Fibroblast of skin of left biceps (primary cell): ENCODE measurements at places on chromosomes 16 and 17.

GRCh38 chr17:13067629-13068303, 49.9 kb upstream of the ELAC2 start:
- DNase-seq, result no peak

DNA sequence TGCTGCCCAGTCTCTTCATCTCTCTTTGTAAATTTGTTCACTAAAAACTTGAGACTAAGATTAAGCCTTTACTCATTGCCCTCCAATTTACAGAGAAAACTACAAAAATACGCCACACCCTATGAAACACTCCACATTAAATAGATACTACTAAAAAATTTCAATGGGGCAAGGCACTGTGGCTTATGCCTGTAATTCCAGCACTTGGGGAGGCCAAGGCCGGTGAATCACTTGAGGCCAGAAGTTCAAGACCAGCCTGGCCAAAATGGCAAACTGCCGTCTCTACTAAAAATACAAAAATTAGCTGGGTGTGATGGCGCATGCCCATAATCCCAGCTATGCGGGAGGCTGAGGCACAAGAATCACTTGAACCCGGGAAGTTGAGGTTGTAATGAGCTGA, 3.8 kb downstream of the UBE2O start:
- DNase-seq, result no peak

DNA sequence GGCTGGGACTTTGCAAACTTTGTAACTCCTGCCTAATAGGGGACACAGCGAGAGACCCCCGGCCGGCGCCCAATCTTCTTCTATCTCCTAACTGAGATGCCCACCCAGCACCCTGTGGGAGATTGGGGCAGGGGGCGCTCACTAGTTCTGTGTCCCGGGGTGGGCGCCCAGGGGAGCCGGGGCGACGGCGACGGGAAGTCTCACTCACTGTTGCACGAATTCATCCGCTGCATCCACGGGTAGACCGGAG, 3.9 kb upstream of the HOXB5 start:
- no peak for DNase-seq

DNA sequence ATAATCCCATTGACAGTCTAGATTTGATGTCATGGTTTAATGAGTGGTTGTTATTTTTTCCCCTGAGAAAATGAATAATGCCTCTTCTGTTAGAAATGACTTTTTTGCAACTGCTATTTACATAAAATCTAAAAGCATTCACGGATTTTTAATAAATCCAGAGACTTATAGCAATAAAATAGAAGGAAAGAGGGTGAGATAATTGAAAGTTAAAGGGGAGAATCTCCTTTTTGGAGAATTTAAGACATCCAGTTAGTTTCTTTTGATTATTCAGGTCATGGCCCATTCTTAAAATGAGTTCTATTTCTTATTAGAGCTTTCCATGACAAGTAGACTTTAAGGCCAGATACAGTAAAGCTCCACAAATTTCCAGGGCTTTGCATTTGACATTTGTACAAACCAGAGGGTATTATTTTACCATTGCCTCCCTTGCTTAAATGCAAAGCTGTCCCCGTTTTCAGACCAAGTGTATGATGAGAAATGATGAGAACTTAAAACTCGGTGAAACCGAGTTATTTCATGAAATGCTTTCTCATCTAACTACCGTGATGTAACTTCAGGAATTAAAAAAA, 789.0 kb upstream of the SOX9 start:
- DNase-seq, result no peak

GRCh38 chr16:88886420-88886844, 20.0 kb upstream of the PABPN1L start:
- DNase-seq, result no peak

DNA sequence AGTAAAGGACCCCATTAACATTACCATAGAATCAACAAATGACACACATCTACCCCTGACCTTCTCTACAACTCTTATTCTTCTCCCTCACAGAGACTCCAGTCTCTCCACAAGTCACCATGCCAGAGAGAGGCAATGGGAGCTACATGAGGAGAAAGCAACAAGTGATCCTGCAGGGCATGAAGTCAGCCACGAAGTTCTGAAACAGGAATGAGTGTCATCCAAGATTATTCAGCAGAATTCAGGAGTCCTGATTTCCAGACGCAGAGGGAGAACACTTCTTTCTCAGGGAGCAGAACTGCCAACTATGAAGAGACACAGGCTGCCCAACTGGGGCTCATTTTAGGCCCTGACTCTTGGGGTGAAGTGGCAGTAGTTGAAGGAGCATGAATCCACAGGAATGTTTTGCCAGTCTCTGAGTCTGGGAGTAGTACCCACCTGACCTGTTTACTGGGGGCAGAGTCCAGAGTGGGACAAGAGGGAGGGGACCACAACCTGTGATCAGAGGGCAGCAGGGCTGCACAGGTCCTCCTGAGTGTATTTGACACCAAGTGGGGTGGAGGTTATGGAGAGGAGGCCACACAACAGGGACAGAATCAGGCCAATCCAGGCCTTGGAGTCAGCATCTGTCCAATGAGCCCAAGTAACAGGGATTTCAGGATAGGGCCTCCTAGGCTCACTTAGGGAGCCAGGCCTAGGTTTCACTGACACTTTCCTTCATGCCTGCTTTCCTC, 2.4 kb upstream of the MTMR4 start:
- DNase-seq, result no peak

DNA sequence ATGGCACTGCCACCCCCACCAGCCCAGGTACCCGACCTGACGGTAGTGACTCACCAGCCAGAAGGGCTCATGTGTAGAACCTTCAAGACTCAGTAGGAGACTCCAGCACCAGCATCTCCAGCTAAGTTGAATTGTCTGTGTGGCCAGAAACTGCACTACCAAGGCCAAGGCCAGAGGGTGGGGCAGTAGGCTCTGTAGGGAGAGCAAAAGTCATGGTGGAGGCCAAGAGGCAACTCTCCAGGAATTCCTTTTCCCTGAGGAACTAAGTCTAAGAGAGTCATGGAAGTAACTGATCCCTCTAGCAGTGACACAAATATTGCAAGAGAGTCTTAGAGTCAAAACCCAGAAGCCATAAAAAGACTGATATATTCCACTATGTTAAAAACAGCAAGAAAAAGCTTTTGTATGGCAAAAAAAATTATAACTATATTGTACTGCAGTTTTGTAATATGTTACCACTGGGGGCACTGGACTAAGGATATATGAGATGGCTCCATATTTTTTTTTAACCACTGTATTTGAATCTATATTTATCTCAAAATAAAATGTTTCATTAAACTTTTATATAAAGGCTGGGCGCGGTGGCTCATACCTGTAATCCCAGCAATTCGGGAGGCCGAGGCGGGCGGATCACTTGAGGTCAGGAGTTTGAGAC, 30.2 kb upstream of the GUCY2D start:
- DNase-seq, result no peak

DNA sequence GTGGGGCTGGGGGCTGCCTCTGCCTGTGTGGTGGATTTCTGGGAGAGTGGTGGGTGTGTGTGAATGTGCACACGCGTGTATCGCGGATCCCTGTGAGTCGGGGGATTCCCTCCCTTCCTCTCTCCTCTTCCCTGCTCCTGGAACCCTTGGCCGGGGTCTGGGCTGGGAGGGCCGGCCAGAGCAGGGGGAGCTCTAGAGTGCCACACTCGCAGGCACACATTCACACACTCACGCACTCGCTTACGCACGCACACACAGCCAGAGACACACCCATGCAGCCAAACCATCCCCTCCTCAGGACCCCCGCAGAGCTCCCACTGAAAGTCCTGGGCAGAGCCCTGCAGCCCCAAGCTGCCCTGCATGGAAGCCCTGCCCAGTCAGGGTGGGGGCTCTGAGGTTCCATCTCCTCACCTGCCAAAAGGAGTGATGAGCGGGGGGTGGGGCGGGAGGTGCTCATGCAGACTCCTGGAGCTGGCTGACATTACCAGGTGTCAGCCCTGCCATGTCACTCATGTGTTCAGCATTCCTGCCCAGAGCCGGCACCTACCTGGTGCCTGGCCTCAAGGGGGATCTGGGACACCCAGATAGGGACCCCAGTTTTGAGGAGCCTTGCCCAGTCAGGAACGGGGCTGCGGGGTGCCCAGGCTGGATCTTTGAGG, 1.9 kb downstream of the NECAB2 start:
- no peak for DNase-seq

GRCh38 chr17:29078183-29079045, 35.5 kb downstream of the PIPOX start:
- no peak for DNase-seq

DNA sequence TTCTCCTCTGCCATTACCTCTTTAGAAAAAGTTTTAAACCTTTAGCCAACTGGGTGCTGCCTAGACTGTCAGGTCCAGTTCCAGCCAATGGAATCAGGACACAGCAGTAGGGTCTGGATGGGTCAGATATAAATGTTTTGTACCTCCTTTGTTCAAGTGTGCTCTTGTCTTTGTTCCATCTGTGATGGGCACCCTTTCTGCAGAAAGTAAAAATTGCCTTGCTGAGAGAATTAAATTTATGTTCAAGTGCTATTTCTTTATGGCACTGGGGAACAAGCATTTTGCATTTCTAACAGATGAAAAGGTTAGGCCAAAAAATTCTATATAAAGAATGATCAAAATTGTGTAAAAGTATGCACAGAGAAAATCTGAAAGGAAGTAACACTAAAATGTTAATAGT, 5.2 kb upstream of the HP start:
- no peak for DNase-seq

DNA sequence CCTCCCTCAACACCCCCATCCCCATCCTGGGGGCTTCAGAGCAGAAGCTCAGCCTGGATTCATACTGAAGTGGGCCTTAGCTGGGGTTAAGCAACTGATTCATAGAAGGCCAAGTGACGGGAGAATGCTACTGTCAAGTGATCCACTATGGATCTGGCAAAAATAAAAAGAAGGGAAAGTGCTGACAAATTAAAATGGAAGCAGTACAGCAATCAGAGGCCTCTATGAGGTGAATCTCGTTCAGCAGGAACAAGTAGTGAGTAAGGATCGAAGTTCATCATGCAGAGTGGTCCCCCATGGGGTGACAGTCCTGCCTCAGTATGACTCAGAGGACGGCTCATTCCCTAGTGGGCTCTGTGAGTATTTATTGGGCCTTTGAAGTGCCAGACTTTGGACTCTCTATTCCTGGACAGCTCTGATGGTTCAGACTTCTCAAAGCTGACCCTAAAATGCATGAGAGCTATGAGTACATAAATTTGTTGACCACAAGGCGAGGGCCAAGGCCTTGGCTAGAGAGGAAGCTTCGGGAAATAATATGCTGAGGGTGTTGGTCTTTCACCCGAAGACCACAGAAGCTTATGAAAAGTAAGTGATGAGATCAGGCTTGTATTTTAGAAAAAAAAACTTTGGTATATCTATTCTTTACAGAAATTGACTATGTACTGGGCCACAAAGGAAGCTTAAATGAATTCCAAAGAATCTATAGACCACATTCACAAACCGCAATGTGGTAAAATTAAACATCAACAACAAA, 5.3 kb upstream of the NSMCE1 start:
- no peak for DNase-seq

GRCh38 chr17:4003131-4003500, 38.9 kb upstream of the ATP2A3 start:
- DNase-seq, result no peak

- no peak for DNase-seq
Measured at GRCh38 chr16:16148755-16149154, 74.5 kb downstream of the ABCC6 start.

DNA sequence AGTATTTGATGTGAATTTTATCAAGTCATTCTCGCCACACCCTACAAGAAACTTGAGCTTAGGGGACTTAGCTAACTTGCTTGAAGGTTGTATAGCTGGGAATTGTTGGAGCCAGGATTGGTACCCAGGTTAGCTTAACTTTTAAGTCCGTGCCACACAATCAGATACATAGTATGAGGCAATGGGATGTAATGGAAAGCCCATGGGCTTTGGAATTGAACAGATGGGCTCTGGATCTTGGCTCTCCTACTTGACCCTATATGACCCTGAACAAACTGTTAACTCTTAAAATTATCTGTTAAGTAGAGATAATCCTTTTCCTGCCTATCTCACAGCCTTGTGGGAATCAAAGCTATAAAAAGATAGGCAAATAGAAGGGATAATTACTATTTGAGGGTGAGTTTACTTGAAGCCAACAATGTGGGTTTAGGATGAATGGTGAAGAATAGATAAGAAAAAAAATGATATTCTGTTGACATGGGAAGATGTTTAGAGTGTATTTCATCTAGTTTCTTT, 51.9 kb upstream of the CACNG3 start:
- no peak for DNase-seq

- no peak for DNase-seq
Measured at GRCh38 chr17:82751171-82751570, 694 bp upstream of the TBCD start.

DNA sequence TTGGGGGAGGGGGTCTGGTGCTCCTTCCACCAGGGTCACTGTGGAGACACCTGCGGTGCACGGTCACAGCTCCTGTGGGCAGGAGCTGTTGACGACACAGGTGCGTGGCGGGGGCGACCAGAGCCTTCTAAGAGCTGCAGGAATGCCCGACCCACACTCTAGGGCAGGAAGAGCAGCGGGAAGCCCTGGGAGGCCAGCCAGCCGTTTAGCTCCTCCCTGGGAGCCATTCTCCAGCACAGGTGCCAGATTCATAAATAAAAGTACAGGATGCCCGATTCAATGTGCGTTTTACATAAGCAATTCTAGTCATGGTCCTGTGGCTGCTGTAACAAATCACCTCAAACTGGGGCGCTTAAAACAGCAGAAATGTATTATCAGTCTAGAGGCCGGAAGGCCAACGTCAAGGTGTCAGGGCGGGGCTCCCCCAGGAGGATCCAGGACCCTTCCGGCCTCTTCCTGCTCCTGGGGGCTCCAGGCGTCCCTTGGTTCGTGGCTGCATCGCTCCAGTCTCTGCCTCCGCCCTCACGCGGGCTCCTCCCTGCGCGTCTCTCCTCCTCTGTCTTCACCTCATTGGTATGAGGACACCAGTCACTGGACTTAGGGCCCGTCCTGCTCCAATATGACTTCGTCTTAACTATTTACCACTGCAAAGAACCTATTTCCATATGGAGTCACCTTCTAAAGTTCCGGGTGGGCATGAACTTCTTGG, 155.4 kb downstream of the FOXL1 start:
- DNase-seq, result no peak

- DNase-seq, result no peak
Measured at GRCh38 chr17:58504826-58505351, 9.5 kb downstream of the MTMR4 start.

GRCh38 chr17:17523001-17523730, 27.0 kb upstream of the RASD1 start:
- DNase-seq, result no peak

GRCh38 chr17:41551365-41551764, 20.5 kb downstream of the KRT9 start:
- no peak for DNase-seq

- peak; percentile 47 for DNase-seq
Measured at GRCh38 chr16:30621765-30622164, 11.6 kb upstream of the ZNF689 start.

DNA sequence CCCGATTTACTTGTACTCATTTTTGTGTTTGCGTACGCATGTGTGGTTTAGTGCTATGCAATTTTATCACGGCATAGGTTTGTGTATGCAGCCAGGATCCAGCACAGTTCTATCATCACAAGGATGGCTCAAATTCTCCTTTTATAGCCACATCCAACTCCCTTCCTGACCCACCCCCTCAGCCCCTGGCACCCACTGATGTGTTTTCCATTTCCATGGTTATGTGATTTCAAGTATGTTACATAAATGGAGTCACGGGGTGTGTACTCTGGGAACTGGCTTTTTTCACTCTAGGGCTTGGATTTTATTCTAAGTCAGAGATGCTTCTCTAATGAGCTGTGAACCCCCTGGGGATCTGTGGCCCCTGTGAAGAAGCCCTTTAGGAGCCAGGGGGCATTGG, 16.8 kb downstream of the IL4R start:
- peak; percentile 63 for DNase-seq

GRCh38 chr16:25835126-25835525, 143.4 kb downstream of the HS3ST4 start:
- DNase-seq, result no peak

- DNase-seq, result no peak
Measured at GRCh38 chr17:4696437-4696805, 7.5 kb downstream of the PELP1 start.
